ENCODE measurements at places on chromosomes 3 and 15.

DNA sequence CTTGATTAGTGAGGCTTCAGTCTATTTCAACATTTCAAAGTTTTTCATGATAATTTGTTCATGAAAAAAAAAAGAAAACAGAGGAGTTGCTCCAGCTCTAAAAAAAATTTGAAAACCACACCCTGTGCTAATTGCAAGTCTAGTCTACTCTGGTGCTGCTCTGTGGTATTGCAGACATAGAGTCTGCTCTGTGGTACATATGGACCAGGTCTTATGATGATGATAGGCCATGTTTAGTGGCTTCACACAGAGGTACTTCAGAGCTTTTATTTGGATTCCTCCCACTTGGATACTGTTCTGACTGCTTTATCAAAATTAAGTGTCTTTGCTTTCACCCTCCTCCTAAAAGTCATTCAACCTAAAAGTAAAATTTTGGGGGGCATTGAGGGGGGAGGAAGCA is 160.8 kb downstream of the ALCAM start:
- DNase-seq, result no peak

GRCh38 chr3:103601666-103602065 is 1166.9 kb downstream of the ZPLD1 start:
- DNase-seq, result no peak

DNA sequence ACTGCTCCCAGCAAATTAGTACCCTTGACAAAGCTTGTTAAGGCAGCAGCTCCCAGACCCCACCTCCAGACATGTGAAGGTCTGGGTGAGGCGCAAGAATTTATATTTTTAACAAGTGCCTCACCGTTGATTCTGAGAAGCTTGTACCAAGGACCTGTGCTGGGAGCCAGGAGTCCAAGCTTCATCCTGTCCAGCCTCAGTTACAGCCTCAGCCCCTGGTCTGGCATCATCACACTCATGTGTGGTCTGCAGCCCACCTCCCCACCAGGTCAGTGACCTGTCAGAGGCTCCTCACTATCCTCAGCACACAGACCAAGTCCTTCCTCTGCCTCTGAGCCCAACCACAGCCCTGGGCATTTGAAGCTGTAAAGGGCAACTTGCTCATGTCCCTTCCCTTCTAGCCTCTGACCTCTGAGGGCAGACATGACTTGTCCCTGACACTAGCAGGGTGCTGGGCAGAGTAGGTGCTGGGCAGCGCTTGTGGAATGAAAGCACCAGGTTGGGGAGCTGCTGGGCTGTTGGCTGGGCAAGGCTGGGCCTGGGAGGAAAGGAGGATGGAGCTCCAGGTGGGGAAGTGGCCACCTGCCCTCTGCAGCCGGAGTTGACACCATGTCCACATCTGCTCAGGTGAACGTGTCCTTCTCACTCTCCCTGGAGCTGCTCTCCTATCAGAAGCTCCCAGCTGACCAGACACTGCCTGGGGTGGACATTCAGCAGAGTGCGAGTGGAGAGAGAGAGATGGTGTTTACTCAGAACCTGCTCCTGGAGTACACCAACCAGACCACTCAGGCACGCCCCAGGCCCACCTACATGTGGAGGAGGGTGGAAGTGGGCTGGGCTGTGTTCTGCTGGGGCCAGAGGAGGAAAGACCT is 16.9 kb downstream of the ACAA1 start:
- no peak for DNase-seq

DNA sequence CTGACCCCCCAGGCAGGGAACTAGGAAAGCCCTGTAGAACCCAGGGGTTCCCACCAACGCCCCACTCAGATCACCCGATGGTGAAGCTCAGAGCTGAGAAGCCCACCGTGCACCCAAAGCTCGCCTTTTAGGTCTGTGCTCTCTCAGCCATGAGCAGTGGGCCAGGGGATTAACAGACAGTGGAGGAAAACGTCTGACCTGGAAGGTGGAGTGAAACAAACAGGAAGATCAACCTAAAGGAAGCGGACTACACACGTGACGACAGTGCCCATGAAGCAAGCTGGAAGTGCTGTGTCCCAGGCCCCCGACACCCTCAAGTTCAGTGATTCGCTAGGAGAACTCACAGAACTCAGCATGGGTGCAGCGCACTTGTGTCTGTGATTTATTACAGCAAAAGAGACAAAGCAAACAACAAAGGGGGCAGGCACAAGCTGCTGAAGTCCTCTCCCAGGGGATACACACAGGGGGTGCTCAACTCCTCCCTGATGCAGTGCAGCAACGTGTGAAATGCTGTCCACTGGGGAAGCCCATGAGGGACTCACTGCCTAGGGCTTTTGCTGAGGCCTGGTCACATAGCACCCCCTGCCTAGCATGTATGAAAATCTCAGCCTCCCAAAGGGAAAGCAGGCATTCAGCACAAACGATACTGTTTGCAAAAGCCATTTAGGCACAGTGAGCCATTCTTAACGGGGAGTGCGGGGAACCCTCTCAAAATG is 43.5 kb downstream of the CFAP92 start:
- no peak for DNase-seq

Data from stimulated activated CD4-positive, alpha-beta T cell treated with anti-CD3 and anti-CD28 coated beads, Interleukin-2, amount 100 ng/mL, for 48 hours (primary cell).